ENCODE measurements at places on chromosomes 6 and 20. TPM values are rescaled to one million over a fixed set of nuclear protein-coding genes. Genes with fewer than 3 reads are reported as not detected.

Gene RNF217
- 0.89 TPM for total RNA-seq

Gene SLC17A1
- total RNA-seq: not detected

Gene ISM1
- 2.3 TPM for total RNA-seq

Gene PSORS1C1
- total RNA-seq: not detected

Gene CDC5L
- 22.4 TPM for total RNA-seq

Gene IDH3B
- 106 TPM for total RNA-seq

Gene WFDC12
- total RNA-seq: not detected

Gene KHDRBS2
- total RNA-seq: not detected

Gene SAMD5
- not detected for total RNA-seq

- no peak overlapping the region for H3K27ac ChIP-seq
- no peak for DNase-seq
- no peak overlapping the region for H3K4me3 ChIP-seq
- no peaks in the 10 kb centered on the region for H3K36me3 ChIP-seq
These were observed 380.6 kb downstream of the HDGFL1 start for GRCh38 chr6:22949967-22950366.

GRCh38 chr6:101668496-101669030 is 275.1 kb downstream of the GRIK2 start:
- H3K4me3 ChIP-seq: no peak overlapping the region
- H3K27ac ChIP-seq: no peak overlapping the region
- no peak for DNase-seq
- H3K36me3 ChIP-seq: no peaks in the 10 kb centered on the region

DNA sequence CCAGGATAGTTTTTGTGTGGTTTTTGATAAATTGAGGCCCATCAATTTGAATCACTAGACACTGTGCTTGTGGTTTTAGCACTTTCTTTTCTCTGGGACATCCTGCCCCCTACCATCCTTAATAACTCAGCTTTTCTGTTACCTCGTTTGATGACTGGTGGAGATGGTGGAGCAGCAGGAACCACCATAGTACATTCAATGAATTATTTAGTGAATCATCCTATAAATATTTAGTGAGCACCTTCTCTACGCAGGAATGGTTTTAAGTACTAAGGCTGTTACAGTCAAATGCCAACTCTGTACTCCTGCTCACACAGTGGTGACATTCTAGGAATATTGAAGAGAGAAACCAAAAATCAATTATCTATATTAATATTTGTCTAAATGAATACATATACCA is 585.2 kb downstream of the HAO1 start:
- no peaks in the 10 kb centered on the region for H3K36me3 ChIP-seq
- no peaks in the 10 kb centered on the region for H3K4me1 ChIP-seq
- H3K27me3 ChIP-seq: no peaks in the 10 kb centered on the region

GRCh38 chr6:154872542-154873114 is 122.5 kb upstream of the TIAM2 start:
- H3K27me3 ChIP-seq: no peaks in the 10 kb centered on the region
- H3K4me3 ChIP-seq: no peak overlapping the region
- H3K36me3 ChIP-seq: no peaks in the 10 kb centered on the region

GRCh38 chr6:107056796-107057195 is 28.8 kb downstream of the MTRES1 start:
- H3K4me1 ChIP-seq: peaks cover 4% of the 10 kb centered on the region
- H3K4me3 ChIP-seq: no peak overlapping the region
- H3K27ac ChIP-seq: no peak overlapping the region
- peaks cover 6% of the 10 kb centered on the region for H3K36me3 ChIP-seq
- H3K27me3 ChIP-seq: no peaks in the 10 kb centered on the region

- no peak overlapping the region for H3K4me3 ChIP-seq
- no peaks in the 10 kb centered on the region for H3K36me3 ChIP-seq
- no peak for DNase-seq
- H3K27ac ChIP-seq: no peak overlapping the region
- no peaks in the 10 kb centered on the region for H3K27me3 ChIP-seq
These were observed 122.6 kb downstream of the LRRC1 start for GRCh38 chr6:53917464-53917842.

- no peak overlapping the region for H3K27ac ChIP-seq
- H3K4me3 ChIP-seq: no peak overlapping the region
- H3K4me1 ChIP-seq: peaks cover 11% of the 10 kb centered on the region
- DNase-seq: no peak
These were observed 24.4 kb downstream of the MAP1LC3A start for GRCh38 chr20:34582911-34583310.

GRCh38 chr6:259901-260508 is 32.3 kb upstream of the DUSP22 start:
- DNase-seq: no peak
- H3K27me3 ChIP-seq: no peaks in the 10 kb centered on the region
- H3K4me1 ChIP-seq: peaks cover 16% of the 10 kb centered on the region
- peak overlapping the region; percentile 24 for H3K4me3 ChIP-seq
- no peak overlapping the region for H3K27ac ChIP-seq

- no peaks in the 10 kb centered on the region for H3K27me3 ChIP-seq
- no peak for DNase-seq
- no peak overlapping the region for H3K27ac ChIP-seq
- no peak overlapping the region for H3K4me3 ChIP-seq
These were observed 18.9 kb downstream of the MANBAL start for GRCh38 chr20:37308086-37309050.

- peaks cover 2% of the 10 kb centered on the region for H3K27me3 ChIP-seq
- no peaks in the 10 kb centered on the region for H3K36me3 ChIP-seq
- H3K27ac ChIP-seq: no peak overlapping the region
- H3K4me3 ChIP-seq: no peak overlapping the region
- no peaks in the 10 kb centered on the region for H3K4me1 ChIP-seq
These were observed 27.8 kb downstream of the TNXB start for GRCh38 chr6:32081168-32081990.

DNA sequence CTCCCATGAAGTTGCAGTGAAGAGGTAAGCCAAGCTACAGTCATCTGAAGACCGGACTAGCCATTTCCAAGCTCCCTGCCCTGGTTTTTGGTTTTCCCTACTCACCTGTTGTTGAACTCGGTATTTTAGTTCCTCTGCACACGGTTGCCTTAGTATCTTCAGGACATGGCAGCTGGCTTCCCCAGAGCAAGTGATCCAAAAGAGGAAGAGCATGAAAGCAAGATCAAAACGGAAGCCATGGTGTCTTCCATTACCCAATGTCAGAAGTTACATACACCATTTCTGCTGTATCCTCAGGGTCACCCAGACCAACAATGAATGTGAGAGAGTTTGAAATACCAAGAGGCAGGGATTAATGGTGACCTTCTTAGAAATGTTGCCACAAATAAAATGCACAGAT is 276.6 kb upstream of the CNR1 start:
- no peak for DNase-seq
- no peak overlapping the region for H3K4me3 ChIP-seq
- no peak overlapping the region for H3K27ac ChIP-seq
- H3K27me3 ChIP-seq: no peaks in the 10 kb centered on the region

DNA sequence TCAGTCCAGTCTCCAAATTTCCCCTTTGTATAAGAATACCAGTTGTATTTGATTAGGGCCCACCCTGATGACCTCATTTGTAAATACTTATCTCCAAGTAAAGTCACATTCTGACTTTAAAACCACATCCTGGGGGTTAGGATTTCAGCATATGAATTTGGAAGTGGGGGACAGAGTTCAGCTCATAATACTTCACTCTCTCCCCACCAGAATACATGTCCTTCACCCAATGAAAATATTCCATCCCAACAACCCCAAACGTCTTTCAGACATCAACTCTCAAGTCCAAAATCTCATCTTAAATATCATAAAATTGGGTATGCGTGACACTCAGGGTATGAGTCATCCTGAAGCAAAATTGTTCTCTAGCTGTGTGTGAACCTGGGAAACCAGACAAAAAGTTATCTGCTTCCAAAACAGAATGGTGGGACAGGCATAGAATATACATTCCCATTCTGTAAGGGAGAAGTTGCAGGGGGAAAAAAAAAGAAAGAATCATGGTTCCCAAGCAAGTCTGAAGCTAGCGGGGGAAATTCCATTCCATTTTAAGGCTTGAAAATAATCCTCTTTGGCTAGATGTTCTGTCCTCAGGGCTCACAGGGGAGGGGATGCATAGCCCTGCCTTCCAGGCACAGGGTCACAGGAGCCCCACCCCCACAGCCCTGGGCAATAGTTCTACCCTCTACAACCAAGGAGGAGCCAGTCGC is 113.9 kb downstream of the ADAT2 start:
- no peak for DNase-seq
- no peak overlapping the region for H3K4me3 ChIP-seq
- no peaks in the 10 kb centered on the region for H3K4me1 ChIP-seq
- no peak overlapping the region for H3K27ac ChIP-seq
- no peaks in the 10 kb centered on the region for H3K27me3 ChIP-seq

GRCh38 chr20:9093218-9093957 is 24.5 kb downstream of the PLCB4 start:
- H3K4me3 ChIP-seq: no peak overlapping the region
- no peak overlapping the region for H3K27ac ChIP-seq
- DNase-seq: no peak
- H3K36me3 ChIP-seq: no peaks in the 10 kb centered on the region
- H3K4me1 ChIP-seq: no peaks in the 10 kb centered on the region
- H3K27me3 ChIP-seq: no peaks in the 10 kb centered on the region

DNA sequence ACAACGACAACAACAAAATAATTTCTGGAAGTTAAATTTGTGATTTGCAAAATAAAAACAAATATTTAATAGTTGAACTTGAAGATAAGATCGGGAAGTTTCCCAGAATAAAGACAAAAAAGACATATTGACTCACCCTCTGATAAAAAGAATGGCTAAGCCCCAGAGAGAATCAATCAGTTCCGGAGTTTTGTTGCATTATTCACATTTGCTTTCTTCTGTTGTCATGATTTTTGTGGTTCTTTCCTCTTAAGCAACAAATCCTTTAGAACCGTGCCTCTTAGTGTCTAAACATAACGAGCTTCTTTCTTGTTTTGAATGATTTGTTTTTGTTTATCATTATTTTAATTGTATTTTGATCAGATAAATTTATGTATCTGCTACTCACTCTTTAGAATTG is 337.7 kb upstream of the PRND start:
- H3K27me3 ChIP-seq: no peaks in the 10 kb centered on the region
- DNase-seq: no peak
- no peaks in the 10 kb centered on the region for H3K4me1 ChIP-seq
- H3K36me3 ChIP-seq: no peaks in the 10 kb centered on the region

DNA sequence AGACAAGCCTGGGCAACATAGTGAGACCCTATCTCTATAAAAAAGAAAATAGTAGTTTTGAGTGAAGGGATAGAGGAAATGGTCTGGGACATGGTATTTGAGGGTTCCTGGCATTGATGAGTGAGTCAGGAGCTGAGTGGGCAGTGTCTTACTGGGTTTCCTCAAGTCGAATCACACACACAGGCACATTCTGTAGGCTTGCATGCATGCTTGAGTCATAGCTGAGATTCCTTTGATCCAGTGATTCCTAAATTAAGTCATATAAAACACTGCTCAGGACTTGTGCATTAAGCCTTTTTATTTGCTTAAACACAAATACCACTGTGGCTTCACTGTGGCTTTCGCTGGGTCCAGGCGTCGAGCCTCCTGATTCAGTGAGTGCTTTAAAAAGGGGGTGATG is 71.8 kb upstream of the TMEM181 start:
- no peak overlapping the region for H3K27ac ChIP-seq
- H3K36me3 ChIP-seq: peaks cover 8% of the 10 kb centered on the region
- H3K27me3 ChIP-seq: no peaks in the 10 kb centered on the region
- DNase-seq: no peak
- H3K4me3 ChIP-seq: no peak overlapping the region

DNA sequence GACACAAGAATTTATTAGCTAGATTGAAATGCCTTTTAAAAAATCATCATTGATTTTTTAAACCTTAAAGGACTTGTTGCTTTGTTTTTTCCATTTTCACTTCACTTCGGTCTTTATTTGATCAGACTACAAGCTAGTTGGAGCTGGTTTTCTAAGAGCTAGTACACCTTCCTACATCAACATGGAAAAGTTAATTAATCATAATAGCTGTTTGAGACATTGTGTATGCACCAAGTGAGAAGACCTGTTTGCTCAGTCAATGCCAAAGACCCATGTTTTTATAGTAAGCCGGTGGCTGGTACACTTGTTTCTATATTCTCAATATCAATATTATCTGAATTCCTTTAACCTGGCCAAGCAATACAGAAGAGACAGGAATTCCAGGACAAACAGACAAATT is 310.2 kb upstream of the SGK1 start:
- no peak overlapping the region for H3K27ac ChIP-seq
- no peaks in the 10 kb centered on the region for H3K36me3 ChIP-seq
- no peak for DNase-seq
- H3K27me3 ChIP-seq: no peaks in the 10 kb centered on the region
- no peak overlapping the region for H3K4me3 ChIP-seq

GRCh38 chr6:134575221-134575620 is 257.3 kb upstream of the SGK1 start:
- H3K36me3 ChIP-seq: no peaks in the 10 kb centered on the region
- no peak overlapping the region for H3K27ac ChIP-seq
- H3K4me3 ChIP-seq: no peak overlapping the region
- no peaks in the 10 kb centered on the region for H3K27me3 ChIP-seq
- DNase-seq: no peak
- H3K4me1 ChIP-seq: no peaks in the 10 kb centered on the region

GRCh38 chr6:89471287-89471867 is 38.4 kb downstream of the ANKRD6 start:
- H3K27ac ChIP-seq: no peak overlapping the region
- no peaks in the 10 kb centered on the region for H3K36me3 ChIP-seq
- H3K27me3 ChIP-seq: no peaks in the 10 kb centered on the region
- peaks cover 14% of the 10 kb centered on the region for H3K4me1 ChIP-seq
- no peak overlapping the region for H3K4me3 ChIP-seq

GRCh38 chr6:99024089-99024488 is 76.3 kb upstream of the FBXL4 start:
- H3K27ac ChIP-seq: no peak overlapping the region
- H3K27me3 ChIP-seq: no peaks in the 10 kb centered on the region
- no peaks in the 10 kb centered on the region for H3K36me3 ChIP-seq
- no peak for DNase-seq

DNA sequence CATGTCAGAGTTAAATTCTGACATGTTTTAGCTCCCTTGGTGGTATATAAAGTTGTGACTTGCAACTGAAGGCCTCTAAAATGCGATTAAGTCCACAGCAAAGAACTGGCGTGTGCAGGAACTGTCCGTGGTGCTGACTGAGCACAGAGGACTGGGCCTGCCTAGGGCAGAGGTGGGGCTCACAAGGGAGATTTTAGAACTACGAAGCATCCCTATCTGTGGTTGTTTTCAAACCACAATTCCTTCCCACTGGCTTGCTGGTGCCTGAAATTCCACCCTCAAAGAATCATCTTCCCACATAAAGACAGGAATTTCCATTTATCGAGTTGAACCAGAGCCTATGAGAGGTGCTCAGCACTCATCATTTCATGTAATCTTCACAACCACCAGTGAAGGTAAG is 30.1 kb downstream of the RIMS4 start:
- H3K4me1 ChIP-seq: no peaks in the 10 kb centered on the region
- no peak overlapping the region for H3K27ac ChIP-seq
- H3K4me3 ChIP-seq: no peak overlapping the region
- H3K36me3 ChIP-seq: no peaks in the 10 kb centered on the region

GRCh38 chr6:25404693-25405169 is 125.6 kb downstream of the CARMIL1 start:
- peak; percentile 31 for DNase-seq
- peaks cover 16% of the 10 kb centered on the region for H3K4me1 ChIP-seq
- peak overlapping the region; percentile 44 for H3K4me3 ChIP-seq

Measured in naive thymus-derived CD4-positive, alpha-beta T cell (primary cell).